ENCODE measurements at places on chromosomes 3 and 15.

- DNase-seq: no peak
Observed at GRCh38 chr3:143016321-143016972, 15.1 kb downstream of the U2SURP start.

DNA sequence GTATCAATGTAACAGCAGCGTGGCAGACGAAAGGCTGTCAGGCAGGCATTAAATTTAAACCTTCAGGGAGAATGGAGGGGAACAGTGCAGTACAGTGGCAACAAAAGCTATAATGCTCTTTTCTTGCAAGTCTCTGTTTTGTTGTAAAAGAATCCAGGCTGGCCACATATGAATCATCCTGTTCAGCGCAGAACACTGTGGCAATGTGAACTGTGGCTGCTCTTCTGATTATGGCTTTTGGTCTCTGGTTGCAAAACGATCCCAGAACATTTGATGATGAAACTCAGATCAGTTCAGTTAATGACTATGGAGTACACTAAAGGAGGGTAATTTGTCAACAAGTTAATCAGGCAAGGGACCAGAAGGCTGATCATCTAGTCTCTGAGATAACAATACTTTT, 219.7 kb upstream of the SGO1 start:
- peak; percentile 50 for DNase-seq

DNA sequence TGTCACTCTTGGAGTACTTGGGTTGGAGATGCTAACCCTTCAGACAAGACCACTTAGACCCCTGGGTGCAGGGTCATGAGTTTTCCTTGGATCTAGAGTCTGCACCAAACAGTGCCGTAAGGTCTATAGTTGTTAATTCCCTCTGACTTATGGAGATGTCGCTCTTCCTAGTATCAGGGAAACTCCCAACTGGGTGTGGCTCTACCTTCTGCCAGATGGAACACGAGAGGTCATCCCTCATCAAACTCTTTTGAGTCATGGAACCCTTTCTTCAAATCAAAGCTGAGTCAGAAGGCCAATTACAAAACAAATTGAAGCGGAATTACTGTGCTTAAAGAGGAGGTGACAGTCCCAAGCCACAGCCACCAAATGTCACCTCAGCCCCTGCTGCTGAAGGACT, 514.9 kb upstream of the PROK2 start:
- peak; percentile 43 for DNase-seq

DNA sequence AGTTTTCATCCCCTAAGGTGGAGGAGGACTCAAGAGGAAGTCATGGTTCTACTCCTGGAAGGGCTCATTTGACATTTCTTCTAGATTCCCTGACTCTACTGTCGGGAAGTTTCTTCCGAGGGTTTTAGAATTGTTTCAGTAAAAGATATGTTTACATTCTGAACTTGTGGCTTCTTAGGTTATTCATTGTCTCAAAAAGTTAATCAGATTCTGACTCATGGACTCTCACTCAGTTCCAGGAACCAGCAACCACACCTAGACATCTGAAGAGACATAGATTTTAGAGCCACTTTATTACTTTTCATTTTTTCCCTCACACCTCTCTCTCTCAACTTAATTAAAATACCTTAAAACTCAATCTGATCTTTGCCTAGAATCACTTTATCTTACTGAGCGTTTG, 862.6 kb downstream of the AGBL1 start:
- peak; percentile 8 for DNase-seq

DNA sequence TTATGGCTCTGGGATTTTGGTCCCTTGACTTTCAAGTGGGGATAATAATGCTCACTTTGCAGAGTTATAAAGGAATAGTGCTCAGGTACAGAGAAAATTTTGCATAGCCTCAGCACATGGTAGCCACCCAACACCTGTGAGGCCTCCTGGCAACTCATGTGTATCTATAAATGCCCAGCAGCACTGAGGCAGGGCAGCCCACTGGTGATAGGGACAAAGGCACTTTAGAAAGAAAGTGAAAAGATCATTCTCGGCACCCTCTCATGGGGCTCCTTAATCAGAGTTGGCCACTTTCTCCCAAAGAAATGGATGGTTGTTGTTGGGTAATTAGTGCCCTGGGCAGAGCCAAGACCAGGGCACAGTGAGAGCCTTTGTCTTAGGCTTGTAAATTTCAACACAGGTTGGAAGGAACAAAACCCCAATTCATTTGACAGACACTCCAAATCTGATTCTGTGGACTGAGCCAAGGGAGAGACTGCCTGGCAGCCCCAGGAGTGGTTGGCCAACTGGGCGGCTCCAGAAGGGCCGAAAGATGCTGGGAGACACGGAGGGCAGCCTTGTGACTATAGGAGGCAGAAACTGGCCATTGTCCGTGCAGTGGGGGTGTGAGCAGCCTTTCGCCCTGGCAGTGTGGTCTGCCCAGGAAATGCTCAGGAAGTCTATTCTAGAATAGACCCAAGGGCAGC, 213.2 kb upstream of the RGMA start:
- DNase-seq: no peak

DNA sequence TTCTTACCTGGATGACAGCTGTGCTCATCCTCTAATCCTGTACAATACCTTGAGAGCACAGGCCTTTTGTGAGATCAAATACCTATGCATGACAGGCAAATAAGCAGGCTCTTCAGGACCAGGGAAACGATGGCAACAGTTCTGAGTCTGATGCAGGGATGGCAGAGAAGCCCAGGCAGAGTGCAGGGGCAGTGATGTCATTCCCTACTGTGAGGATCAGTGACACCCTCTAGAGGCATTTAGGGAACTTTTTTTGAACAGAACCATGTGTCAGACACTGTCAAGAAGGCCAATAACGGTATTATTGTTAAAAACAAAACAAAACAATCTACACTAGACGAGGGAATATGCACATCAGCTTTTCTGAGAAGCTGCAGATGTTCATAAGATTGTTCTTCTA, 314.8 kb upstream of the CTDSPL start:
- peak; percentile 23 for DNase-seq

- no peak for DNase-seq
Observed at GRCh38 chr3:116453666-116454346, 8.5 kb upstream of the LSAMP start.

DNA sequence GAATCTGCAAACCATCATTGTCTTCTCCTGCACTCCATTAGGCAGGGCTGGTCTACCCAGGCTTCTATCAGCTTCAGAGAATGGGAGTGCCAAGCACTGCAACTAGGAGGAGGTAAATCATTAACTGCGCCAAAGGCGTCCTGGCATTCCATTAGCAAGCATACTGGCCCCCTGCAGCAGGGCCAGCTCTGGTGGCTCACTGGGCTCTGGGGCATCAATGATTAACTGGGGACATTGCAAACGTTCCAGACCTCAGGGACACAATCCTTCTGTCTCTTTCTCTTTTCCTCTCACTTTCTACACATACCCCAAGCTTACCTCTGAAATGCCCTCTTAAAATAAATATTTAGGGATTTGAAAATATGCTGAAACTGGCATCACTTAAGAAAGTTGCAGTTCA, 129.0 kb downstream of the MYLK start:
- no peak for DNase-seq

- DNase-seq: no peak
Observed at GRCh38 chr3:7875925-7876324, 625.7 kb upstream of the LMCD1 start.

- no peak for DNase-seq
Observed at GRCh38 chr15:35857567-35858226, 311.7 kb upstream of the DPH6 start.

- peak; percentile 4 for DNase-seq
Observed at GRCh38 chr3:18556001-18556408, 130.9 kb upstream of the SATB1 start.

DNA sequence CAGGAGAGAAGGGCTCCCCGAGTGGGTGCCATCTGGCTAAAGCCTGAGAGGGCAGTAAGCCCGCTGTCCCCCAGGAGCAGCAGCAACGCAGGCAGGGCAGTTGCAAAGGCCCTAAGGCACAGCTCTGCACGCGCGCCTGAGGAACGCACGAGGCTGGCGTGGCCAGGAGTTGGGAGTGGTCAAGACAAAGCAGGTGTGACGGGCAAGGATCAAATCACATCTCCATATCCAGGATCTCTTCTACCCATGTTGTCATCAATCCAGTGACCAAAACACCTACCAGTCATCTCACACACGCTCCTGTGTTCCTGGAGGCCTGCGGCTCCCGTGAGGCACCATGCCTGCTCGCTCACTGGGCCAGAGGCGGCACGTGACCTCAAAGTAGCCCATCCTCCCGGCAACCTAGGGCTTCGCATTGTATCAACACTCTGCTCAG, 59.5 kb downstream of the ERC2 start:
- no peak for DNase-seq

GRCh38 chr15:55255714-55256113, 33.9 kb downstream of the RAB27A start:
- DNase-seq: no peak

GRCh38 chr3:139473155-139473771, 3.1 kb downstream of the RBP2 start:
- peak; percentile 43 for DNase-seq

- DNase-seq: no peak
Observed at GRCh38 chr3:9361691-9362388, 1.0 kb upstream of the THUMPD3 start.

DNA sequence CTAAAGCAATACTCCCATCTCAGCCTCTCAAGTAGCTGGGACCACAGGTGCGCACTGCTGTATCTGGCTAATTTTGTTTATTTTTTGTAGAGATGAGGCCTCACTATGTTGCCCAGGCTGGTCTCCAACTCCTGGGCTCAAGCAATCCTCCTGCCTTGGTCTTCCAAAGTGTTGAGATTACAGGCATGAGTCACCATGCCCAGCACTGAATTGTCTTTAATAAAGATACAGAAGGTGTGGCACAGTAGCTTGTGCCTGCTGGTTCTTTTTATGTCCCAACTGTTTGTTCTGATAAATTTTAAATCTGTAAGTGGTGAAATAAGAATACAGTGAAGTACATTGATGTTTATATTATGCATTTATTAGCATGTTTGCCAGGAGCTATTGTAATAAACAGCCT, 20.6 kb upstream of the TRAK1 start:
- peak; percentile 22 for DNase-seq

DNA sequence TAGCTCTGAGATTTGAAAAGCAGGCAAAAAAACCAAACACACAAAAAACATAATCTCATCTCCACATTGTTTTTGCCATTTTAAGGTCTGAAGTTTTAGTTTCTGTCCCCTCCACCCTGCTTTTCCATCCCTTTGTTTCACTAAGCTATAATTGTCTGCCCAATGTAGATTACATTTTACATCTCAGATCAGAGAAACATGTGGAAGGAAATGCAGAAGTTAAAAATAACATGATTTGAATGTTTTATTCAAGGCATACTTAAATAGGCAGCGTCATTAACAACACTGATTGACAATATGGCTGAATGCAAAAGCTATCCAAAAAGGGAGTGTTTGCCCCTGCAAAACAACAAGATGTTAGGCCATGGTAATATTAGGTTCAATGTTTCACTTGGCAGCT, 448.1 kb upstream of the ZNF385D start:
- DNase-seq: no peak

DNA sequence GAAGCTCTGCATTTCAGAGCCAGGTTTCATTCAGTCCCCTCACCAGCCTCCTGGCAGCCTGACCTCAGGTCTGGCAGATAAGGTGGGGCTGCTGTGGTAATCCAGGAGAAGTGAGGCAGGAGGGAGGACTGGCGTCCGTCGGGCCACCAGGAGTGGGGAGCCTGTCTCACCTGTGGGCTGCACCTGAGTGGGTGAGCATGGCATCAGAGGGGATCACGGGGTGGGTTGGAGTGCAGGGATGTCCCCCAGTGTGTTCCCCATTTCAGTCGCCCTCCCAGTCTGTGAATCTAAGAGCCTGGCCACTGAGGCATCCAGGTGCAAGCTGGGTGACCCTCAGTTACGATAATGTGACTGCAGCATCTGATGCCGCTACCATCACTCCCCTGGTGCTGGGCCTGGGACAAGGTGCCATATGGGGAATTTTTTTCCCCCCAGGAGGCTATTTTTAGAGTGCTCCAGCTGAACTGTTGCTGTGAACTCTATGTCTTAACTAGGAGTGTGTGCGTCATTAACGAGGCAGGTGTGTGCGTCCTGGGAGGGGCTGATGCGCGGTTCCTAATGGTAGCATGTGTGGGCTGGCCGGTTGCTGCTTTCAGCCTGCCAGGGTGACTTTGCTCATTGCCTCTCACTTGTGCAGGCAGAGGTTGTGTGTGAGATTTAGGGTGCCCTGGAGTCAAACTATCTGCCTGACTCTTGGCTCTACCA, 165.2 kb downstream of the SLCO3A1 start:
- DNase-seq: no peak

- DNase-seq: no peak
Observed at GRCh38 chr3:168823466-168823865, 727.7 kb upstream of the GOLIM4 start.

- DNase-seq: peak; percentile 90
Observed at GRCh38 chr3:139715743-139716360, 38.1 kb upstream of the NMNAT3 start.

DNA sequence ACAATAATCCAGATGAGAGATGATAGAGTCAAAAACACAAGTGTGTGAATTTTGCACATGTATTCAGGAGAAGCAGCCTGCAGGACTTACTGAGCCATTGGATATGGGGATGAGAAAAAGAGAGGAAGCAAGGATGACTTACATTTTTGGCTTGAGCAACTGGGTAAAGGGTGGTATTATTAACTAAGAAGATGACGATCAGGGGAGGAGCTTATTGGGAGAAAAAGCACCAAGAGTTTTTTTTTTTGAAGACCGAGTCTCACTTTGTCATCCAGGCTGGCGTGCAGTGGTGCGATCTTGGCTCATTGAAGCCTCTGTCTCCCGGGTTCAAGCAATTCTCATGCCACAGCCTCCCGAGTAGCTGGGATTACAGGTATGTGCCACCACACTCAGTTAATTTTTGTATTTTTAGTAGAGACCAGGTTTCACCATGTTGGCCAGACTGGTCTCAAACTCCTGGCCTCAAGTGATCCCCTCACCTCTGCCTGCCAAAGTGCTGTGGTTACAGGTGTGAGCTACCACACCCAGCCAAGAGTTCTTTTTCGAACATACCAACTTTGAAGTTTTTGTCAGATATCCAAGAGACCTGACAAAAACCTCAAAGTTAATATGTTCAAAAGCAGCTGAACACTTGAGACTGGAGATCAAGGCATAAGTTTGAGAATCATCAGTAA, 14.8 kb upstream of the SH3BP5 start:
- DNase-seq: no peak

- DNase-seq: no peak
Observed at GRCh38 chr3:102205647-102206046, 229.2 kb upstream of the ZPLD1 start.

- DNase-seq: peak; percentile 6
Observed at GRCh38 chr3:106208967-106209366, 340.2 kb upstream of the CBLB start.

- DNase-seq: peak; percentile 89
Observed at GRCh38 chr3:114624571-114625181, 330.8 kb downstream of the TIGIT start.

GRCh38 chr15:41631880-41632470, 28.2 kb upstream of the MGA start:
- DNase-seq: peak; percentile 69

- DNase-seq: no peak
Observed at GRCh38 chr3:129470861-129471260, 30.8 kb downstream of the IFT122 start.

GRCh38 chr3:138890555-138891187, 55.9 kb upstream of the PIK3CB start:
- DNase-seq: no peak

Data from mammary epithelial cell (primary cell).